Tibial nerve (tissue), 4 donors: ENCODE measurements at places on chromosomes 7 and 10.

DNA sequence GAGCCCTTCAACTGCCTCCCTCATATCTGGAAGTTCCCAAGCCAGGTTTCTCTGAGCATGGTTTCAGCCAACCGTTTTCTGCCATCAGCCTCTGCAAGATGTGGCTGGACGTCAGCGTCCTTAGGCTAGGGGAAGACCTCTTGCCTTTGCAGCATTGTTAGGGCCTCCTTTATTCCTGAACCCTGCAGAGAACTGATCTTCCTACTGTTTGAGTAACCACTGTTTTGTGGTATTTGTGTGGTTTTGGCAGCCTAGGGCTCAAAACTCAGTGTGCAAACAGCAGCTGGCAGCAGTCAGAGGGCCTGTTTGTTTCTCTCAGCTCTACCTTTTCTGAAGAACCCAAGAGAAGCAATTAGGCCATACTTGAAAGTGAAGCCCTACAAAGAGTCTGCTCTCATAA is 83.4 kb upstream of the SEMA3E start:
- no peak for DNase-seq

- no peak for DNase-seq
Observed at GRCh38 chr10:44352316-44353127, 32.4 kb downstream of the CXCL12 start.

- DNase-seq, result no peak
Observed at GRCh38 chr10:21413680-21414079, 111.8 kb downstream of the SKIDA1 start.

DNA sequence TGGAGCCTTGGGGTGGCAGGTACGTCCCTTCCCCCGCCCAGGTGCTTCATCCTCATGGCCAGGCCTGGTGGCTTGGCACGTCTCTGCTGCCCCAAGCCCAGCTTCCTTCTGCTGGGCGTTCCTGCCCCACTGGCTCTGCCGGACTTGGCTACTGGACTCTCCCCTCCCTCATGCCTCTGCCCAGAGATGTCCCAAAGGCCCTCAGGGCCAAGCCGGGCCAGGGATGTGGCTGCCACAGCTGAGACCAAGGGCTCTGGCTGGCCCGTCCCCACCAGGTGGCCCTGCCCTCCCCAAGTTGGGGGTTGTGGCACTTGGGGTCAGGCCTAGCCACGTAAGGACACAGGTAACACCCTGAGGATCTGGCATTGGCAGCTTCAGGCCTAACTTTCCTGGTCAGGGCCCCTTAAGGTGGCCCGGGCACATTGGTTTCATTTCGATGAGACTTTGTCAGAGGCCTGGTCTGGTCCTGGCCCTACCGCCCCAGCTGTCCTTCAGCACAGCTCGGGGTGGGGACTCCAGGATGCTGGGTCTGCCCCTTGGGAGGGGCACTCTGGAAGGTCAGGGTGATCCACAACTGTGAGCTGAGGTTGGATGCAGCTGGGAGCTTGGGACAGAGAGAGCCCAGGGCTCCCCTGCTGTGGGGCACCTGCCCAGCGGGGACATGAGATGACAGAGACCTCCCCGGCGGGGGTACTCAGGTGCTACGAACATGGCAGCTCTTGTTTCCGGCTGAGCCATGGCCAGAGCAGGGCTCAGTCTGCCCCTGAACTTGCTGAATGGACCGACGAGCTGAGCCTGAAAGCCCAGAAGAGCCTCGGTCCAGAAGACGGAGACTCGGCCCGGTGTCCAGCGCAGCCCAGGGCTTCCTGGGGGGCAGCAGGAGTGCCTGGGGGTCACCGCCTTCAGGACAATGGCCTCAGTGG is 2.9 kb downstream of the BHLHA15 start:
- no peak for DNase-seq

- no peak for DNase-seq
Observed at GRCh38 chr10:103492655-103493261, 747 bp upstream of the NEURL1 start.

DNA sequence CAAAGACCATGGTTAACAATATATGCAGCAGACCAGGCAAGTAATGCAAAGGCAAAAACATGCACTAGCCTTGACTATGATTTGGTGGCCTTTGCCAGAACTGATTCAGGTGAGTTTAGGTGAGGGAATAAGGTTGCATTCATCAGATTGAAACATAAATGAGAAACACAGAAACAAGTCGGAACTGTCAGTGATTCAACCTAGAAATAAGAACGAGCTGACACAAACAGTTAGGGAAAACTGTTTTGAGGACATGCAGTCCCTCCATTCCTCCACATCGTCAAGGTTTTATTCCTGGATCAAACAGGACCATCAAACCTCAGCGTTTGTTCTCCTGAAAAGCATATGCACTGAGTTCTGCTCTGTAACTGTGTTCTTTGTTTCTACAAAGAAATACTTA is 1.8 kb downstream of the ZNF248 start:
- DNase-seq, result no peak

DNA sequence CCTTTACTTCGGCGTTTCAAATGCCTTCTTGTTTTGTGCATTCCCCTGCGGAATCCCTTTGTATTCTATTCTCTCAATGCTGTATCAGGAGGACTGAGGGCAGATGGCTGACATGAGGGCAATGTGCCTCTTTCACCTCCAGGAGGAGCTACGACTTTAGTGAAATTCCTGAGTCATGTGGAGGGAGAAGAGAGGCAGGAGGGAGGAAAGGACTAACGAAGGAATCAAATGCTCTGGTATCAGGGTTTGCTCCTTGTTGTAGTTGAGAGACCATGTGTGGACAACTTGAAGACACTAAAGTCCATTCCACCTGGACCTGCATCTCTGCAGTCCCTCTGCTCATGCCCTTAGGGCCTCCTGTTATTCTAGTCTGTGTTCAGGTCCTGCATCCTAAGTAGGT is 40.2 kb upstream of the PRSS58 start:
- no peak for DNase-seq

DNA sequence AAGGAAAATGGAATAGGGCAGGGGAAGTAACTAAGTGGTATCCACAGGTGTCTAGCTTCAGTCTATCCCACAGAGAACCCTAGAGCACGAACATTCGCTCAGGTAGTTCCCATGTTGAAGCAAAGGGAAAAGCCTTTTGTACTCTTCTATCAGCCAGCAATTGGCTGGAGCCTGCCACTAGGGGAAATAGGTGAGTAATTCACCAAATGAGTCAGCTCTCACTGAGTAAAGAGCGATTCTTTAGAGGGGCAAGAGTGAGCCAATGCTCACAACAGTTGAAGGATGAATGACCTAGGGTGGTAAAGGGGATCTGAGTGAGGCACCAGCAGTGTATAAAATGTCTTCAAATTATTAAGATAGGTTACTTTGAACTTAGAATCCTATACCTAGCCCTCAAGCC is 94.1 kb upstream of the ZNF800 start:
- DNase-seq, result no peak

- no peak for DNase-seq
Observed at GRCh38 chr10:42951486-42952251, 125.2 kb upstream of the RET start.

DNA sequence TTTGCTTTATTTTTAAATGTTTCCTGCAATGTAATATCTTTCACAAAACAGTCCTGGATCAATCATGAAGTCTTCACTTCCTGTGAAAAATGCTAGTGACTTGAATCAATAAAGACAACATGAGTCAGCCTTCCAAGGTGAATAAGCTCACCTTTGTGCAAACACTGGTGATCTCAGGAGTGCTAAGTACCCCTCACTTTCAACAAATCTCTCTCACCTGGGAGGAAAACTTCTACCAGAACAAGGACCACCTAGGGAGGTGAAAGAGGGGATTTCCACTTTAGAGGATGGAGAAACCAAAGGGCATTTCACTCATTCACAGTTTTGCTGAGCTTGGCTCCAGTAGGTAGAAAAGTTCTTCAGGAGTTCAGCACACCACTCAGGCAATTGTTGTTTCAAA is 64.8 kb downstream of the CALD1 start:
- DNase-seq, result no peak

DNA sequence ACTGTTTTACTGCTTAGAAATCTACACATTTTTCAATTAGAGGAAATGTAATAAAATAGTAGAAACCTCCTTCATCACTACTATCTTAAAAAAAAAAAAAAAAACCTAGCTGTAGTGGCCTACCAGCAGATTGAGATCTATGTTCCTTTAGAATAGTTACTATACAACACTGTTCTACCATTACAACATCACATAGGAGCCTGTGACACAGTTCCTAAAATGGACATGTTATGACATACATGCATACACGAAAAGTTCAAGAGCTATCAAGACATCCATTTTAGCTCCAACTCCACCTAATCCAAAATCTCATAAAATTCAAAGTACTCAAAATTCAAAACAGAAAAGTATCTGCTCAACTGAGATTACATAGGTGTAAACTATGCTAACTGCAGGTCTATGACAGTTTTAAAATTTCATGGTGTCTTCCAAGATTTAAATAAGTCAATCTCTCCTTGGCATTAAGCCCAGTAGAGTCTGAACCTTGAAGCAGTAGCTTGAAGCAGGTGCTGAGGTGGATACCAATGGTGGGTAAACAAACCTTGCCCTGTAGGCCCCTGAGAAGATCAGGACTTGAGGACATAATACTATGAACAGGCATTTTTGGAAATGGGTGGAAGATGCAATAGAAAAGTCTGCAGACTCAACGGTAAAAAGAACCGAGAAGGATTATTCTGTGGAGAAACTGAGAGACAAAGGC is 17.0 kb downstream of the CACUL1 start:
- DNase-seq, result no peak

- no peak for DNase-seq
Observed at GRCh38 chr7:82435769-82436168, 7.8 kb downstream of the CACNA2D1 start.

DNA sequence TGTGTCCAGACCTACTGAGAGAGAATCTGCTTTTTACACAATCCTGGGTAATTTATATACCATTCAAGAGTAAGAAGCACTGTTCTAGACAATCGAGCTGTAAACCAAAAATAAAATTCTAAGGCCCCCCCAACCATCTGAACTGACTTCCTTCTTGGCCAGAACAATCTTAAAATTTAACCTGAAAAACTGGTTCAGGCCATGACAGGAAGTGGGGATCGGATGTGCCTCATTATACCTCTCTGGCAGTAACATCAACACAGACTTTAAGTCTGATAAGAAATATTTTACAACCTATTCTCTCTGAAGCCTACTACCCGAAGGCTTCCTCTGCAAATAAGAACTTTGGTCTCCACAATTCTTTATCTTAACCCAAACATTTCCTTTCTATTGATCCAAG is 75.2 kb upstream of the KIF5B start:
- no peak for DNase-seq

DNA sequence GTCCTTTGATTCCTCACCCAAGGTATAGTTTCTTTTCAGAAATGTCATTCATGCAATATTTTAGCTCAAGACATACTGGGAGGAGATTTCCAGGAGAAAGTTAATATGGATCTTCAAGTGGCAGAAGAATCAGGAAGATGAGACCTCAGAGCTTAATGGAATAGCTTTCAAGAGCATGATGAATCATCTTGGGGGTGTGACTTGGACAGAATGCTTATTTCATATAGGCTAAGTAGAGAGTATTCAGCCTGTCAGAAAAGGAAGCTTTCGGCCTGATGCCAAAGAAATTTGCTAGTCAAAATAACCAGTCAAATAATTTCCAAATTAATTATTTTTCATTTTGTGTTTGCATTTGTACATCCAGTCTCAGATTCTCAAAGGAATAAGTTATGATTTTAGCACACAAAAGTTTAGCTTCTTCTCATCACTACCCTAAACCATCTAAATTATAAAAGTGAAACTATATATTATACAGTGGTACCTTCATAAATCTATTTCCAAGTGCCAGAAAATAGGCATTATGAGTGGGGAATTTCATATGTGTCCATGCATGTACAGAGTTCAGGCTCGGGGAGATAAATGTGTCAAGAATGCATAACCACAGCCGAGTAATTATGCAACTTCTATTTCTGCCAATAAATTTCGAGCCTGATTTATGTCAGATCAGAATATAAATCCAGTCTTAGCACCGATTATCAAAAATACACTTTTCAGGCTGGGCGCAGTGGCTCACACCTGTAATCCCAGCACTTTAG is 27.3 kb upstream of the CALD1 start:
- DNase-seq, result no peak

DNA sequence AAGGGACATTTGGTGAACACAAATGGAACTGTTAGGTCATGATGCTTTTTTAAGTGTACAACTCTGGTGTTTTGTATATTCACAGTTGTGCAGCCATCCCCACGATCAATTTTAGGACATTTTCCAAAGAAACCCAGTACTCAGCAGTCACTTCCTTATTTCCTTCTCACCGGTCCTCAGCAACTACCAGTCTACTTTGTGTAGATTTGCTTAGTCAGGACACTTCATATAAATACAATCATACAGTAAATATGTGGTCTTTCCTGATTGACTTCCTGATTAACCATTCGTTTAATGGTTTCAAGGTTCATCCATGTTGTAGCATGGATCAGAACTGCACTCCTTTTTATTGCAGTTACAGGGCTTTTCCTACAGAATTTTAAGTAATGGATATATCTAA is 14.4 kb downstream of the SGPL1 start:
- DNase-seq, result no peak

DNA sequence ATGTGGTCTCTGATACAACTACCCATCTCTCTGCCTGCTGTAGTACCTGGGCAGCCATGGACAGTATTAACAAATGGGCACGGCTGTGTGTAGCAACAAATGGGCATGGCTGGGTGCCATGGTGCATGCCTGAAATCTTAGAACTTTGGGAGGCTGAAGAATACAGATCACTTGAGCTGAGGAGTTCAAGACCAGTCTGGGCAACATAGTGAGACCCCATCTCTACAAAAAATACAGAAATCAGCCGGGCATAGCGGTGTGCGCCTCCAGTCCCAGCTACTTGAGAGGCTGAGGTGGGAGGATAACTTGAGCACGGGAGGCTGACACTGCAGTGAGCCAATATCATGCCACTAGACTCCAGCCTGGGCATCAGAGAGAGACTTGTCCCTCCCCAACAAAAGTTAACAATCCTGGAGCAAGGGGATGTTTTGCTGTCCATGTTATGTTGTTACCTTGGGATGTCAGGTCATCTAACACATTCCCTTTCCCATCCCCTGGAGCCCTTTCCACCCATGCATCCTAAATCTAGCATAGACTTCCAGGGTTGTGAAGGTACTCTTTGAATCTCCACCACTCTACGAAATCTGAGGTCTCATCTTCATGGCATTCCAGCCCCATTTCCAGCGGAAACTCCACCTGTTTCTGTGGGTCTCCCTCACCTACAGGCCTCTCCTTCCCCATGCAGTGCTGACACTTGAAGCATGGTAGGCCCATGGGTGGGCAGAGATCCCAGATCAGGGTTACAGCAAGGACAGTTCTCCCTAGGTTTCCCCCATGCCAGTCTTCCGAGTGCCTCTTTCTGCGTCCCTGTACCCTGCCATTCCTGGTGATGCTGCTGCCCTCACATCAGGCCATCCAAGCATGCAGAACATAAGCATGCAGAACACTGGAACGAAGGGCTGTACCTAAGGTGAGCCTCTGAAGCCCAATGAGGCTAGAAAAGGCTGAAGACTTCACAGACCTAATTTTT is 13.1 kb downstream of the FXYD4 start:
- DNase-seq, result no peak

GRCh38 chr7:44218418-44219201 is 17.8 kb downstream of the YKT6 start:
- DNase-seq, result no peak

DNA sequence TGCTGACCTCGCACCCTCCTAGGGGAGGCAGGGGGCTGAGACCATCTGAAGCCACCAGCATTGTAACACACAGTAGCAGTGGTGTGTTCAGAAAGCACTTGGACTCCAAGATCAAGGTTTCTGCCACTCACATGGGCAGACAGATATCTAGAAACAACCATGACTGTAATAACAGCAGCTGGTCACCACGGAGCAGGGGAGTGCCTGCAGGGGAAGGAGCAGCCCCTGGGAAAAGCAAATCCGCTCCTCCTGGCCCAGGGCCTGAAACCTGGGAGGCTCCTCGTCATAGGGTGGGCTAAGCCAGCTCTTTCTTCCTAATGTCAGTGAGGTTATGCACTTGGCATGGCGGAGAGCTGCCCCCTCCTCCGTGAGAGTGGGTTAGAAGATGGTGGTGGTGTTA is 118.4 kb upstream of the INSYN2A start:
- DNase-seq, result no peak
